ENCODE measurements at places on chromosomes 2 and 18.

DNA sequence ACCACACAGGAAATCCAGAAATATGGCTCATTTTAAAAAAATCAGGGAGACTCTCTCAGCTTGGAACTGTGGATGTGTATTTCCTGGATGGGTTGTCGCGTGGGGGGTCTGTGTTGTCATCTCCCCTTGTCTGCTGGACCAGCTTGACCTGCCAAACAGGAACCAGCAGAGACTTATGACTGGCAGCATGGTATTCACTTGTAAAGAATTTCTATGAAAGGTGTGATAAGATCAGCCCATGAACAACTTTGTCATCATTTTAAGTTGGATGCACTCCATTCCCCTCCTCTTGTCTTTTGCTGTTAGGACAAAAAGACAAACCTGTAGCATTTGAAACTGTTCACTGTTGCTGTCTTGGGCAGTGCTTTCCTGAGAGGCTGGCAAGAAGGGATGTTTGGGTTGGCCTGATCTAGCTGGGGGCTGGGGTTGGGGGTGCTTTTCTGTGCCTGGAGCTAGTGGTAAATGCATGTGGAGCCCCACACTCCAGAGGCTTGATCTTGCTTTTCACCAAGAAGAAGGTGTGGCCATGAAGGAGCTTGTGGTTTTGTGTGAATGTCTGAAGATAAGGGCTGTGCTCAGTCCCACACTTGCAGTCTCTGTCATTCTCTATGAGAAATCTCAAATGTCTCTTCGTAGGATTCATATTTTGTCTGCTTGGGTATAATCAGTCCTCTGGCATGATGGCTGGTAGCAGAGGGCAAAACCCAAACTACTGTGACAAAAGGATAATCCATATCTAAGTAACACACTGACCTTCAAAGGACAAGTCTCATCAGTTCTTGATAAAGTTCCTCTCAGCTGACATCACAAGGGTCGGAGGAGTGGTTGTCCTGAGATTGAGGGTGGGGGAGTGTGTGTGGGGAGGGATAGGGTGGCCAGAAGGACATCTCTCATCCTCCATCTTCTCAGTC, 39.0 kb downstream of the RALB start:
- DNase-seq, result no peak

- no peak for DNase-seq
Measured at GRCh38 chr2:218785103-218785502, 3.2 kb downstream of the CYP27A1 start.

DNA sequence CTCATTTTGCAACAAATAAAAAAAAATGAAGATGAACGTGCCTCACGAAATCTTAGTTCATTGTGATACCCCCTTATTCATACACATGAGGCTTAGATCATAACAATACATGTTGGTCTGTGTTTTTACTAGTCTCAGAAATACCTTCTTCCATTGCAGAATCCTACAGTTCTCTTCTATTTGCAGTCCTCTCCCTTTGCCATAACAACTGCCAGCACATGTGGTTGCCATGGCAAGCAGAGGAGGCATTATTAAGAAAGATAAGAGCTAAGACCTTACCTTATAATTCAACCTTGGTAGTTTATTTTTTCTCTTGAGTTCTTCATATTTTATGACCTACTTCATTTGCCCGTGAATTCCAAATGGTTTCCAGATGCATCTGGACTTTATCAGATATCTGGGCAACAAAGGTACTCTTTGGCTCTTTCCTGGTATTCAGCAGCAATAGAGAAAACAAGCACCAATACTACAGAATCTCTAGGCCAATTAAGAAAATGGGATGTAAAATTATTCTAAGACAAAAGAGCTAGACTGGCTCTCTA, 524.0 kb downstream of the CMPK2 start:
- no peak for DNase-seq

GRCh38 chr18:45670281-45670962, 53.6 kb upstream of the SLC14A1 start:
- DNase-seq, result no peak

DNA sequence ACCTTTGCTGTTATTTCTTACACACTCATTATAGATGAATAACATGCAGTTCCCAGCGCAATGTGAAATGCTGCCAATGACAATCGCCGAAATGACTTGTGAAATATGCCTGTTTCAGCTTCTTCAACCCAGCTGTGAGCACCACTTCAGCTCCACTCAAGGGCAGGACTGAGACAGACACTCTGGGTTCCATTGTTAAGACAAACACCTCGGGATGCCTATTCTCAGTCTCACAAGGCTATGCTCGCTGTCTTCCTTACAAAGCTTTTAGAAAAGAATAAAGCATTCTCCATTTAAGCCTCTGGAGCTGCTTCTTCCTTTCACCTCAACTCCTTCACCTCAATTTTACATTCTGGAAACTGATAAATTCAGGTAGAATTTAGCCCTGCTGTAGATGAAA, 4.2 kb downstream of the CBLN2 start:
- DNase-seq, result no peak

All from activated naive CD4-positive, alpha-beta T cell (primary cell).